ENCODE measurements at places on chromosomes 16 and 17. TPM values are rescaled to one million over a fixed set of nuclear protein-coding genes. Genes with fewer than 3 reads are reported as not detected.

DNA sequence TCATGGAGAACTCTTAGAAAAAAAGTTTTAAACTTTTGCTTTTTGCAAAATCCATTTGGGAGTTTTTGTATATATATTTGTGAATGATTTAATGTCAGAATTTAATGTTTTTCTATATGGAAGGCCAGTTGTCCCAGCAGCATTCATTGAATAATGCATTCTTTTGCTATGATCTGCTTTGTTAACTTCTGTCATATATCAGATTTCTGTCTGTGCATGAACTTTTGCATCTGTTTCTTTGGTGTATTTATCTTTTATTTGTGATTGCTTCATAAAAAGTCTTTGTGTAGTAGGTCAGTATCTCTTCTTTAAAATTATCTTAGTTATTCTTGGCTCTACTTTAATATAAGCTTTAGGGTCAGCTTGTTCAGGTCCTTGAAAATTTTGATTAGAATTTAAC lies 84.2 kb downstream of the MAP2K4 start:
- DNase-seq: no peak
- H3K4me3 ChIP-seq: no peak overlapping the region
- H3K27me3 ChIP-seq: no peaks in the 10 kb centered on the region
- peaks cover 6% of the 10 kb centered on the region for H3K36me3 ChIP-seq

The NLRC3 gene
- 51.5 TPM for total RNA-seq

The TPSAB1 gene
- not detected for total RNA-seq

GRCh38 chr17:27591986-27592385 lies 39.0 kb upstream of the LGALS9 start:
- no peaks in the 10 kb centered on the region for H3K27me3 ChIP-seq
- no peak overlapping the region for H3K4me3 ChIP-seq
- no peak for DNase-seq
- peaks cover 16% of the 10 kb centered on the region for H3K36me3 ChIP-seq
- no peaks in the 10 kb centered on the region for H3K4me1 ChIP-seq

DNA sequence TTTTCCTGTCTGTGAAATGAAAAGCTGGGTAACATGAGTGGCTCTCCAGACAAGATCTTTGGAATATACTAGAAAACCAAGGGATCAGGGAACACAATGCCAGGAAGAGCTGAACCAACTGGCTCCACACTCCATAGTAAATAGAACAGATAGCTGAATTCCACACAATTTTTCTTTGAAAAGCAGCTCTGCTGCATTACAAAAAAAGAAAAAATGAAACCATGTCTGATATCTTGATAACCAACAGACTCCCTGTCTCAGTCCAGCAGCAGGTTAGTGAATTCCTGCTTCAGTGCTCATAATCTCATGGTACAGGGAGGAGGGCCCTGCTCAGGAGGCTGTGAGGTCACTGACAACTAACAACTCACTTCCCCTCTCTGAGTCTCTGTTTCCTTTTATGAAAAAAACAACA lies 97.1 kb downstream of the CDH11 start:
- DNase-seq: no peak
- H3K4me3 ChIP-seq: no peak overlapping the region
- H3K27ac ChIP-seq: no peak overlapping the region

The PDILT gene
- not detected for total RNA-seq

DNA sequence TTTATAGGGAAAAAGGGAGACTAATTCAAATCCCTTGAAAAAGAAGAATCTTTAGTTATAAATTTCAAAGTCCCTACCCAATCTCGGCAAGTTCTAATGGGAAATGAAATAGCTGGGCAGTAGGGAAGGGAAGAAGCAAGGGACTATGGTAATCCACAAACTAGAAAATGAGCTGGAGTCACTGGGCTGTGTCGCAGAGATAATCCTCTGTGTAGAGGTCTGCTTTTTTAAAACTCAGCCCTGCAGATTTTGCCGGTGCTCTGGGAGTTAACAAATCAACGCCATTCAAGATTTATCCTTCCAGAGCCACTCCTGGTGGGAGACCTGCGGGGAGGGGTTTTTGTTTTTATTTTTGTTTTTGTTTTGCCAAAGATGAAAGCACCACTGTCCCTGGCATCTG lies 20.8 kb downstream of the SNX11 start:
- no peak overlapping the region for H3K27ac ChIP-seq
- H3K27me3 ChIP-seq: no peaks in the 10 kb centered on the region
- no peak for DNase-seq
- no peaks in the 10 kb centered on the region for H3K4me1 ChIP-seq

GRCh38 chr17:79011451-79012147 lies 2.0 kb upstream of the CANT1 start:
- H3K4me3 ChIP-seq: no peak overlapping the region
- H3K4me1 ChIP-seq: peaks cover 35% of the 10 kb centered on the region
- peaks cover 2% of the 10 kb centered on the region for H3K27me3 ChIP-seq
- peaks cover 7% of the 10 kb centered on the region for H3K36me3 ChIP-seq

DNA sequence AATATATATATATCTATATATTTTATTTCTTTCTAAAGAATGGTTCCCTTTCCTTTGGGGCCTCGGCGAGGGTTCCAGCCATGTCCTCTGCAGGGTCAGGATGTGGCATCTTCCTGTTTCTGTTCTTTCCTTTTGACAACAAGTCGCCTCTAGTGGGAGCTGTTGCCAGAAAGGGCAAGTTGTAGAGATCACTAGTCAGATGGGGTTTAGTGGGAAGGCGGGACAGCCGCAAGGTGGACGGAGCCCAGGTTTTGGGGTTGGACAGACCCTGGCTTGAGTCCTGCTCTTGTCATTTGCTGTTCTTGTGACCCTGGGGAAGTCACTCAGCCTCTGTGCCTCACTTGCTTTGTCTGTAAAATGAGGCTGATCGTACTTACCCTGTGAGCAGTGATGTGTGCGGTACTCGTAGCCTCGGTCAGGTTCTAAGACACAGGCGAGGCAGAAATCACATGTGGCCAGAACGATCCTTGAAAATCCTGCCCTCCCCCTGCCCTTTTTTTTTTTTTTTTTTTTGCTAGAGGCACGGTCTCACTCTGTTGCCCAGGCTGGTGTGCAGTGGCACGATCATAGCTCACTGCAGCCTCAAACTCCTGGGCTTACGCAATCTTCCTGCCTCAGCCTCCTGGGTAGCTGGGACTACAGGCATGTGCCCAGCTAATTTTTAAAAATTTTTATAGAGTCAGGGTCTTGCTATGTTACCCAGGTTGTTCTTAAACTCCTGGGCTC lies 80.1 kb downstream of the ABCC6 start:
- no peaks in the 10 kb centered on the region for H3K4me1 ChIP-seq
- peaks cover 62% of the 10 kb centered on the region for H3K36me3 ChIP-seq
- H3K4me3 ChIP-seq: no peak overlapping the region
- DNase-seq: no peak

GRCh38 chr16:72287649-72288048 lies 115.7 kb upstream of the PMFBP1 start:
- H3K27ac ChIP-seq: no peak overlapping the region
- no peaks in the 10 kb centered on the region for H3K4me1 ChIP-seq
- no peaks in the 10 kb centered on the region for H3K27me3 ChIP-seq
- no peak for DNase-seq

The SCRN2 gene
- 17.2 TPM for total RNA-seq

DNA sequence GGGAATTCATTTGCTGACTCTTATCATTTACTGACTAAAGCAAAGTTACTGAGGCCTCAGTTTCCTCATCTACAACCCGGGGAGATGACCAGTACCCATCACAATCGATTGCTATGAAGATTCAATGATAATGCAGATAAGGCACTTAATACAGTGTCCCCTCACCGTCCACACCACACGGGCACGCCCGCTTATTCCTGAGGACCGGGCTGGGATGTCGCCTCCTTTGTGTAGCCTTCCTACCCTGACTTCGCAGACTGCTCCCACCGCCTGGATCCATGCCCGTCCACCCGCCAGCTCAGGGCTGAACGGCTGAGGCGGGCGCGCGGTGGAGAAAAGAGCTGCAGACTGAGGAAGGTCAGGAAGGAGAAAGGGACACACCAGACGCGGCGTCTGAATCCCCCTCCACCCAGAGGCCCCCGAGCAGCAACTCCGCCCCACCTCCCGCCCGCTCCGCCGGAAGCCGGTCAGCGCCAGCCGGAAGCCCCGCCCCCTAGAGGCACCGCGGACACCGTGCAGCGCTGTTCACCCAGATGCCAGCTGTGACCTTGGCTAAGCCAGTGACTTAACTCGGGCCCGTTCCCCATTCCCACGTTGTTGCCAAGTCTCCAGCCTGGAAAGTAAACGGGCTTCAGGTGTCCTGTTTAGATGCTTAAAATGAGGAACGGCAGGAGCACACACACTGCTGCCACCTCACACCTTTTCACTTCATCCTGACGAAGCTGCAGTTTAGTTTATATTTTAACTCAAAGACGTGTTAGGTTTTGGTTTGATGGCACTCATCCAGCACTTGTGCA lies at the start of gene KRABD2:
Gene KRABD2, minus strand, starts transcription at position 434 of the 797 bp plus-strand sequence.
- peaks cover 43% of the 10 kb centered on the region for H3K4me1 ChIP-seq
- H3K36me3 ChIP-seq: peaks cover 51% of the 10 kb centered on the region
- H3K27ac ChIP-seq: peak within 1 kb of the TSS; percentile 55
- H3K4me3 ChIP-seq: peak within 1 kb of the TSS; percentile 98

- peak; percentile 41 for DNase-seq
- H3K36me3 ChIP-seq: peaks cover 97% of the 10 kb centered on the region
- H3K4me1 ChIP-seq: no peaks in the 10 kb centered on the region
- H3K4me3 ChIP-seq: no peak overlapping the region
- H3K27ac ChIP-seq: no peak overlapping the region
- H3K27me3 ChIP-seq: no peaks in the 10 kb centered on the region
Observed at GRCh38 chr16:84065536-84066132, 23.0 kb upstream of the SLC38A8 start.

The KRTAP2-2 gene
- total RNA-seq: not detected

The VASN gene
- total RNA-seq: 0.77 TPM

The MFAP4 gene
- total RNA-seq: not detected

DNA sequence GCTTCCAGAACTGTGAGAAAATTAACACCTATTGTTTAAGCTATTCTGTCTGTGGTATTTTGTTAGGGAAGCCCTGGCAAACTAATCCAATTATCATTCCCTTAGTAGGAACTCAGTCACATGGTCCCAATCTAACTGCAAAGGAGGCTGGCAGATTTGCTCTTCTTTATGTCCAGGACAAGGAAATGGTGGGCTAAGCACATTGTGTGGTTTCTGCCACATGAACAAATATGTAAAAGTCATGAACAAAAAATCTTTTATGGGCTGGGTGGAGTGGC lies 278.6 kb upstream of the RPL38 start:
- no peaks in the 10 kb centered on the region for H3K36me3 ChIP-seq
- no peak overlapping the region for H3K27ac ChIP-seq
- no peaks in the 10 kb centered on the region for H3K4me1 ChIP-seq
- H3K4me3 ChIP-seq: no peak overlapping the region
- no peaks in the 10 kb centered on the region for H3K27me3 ChIP-seq
- no peak for DNase-seq

DNA sequence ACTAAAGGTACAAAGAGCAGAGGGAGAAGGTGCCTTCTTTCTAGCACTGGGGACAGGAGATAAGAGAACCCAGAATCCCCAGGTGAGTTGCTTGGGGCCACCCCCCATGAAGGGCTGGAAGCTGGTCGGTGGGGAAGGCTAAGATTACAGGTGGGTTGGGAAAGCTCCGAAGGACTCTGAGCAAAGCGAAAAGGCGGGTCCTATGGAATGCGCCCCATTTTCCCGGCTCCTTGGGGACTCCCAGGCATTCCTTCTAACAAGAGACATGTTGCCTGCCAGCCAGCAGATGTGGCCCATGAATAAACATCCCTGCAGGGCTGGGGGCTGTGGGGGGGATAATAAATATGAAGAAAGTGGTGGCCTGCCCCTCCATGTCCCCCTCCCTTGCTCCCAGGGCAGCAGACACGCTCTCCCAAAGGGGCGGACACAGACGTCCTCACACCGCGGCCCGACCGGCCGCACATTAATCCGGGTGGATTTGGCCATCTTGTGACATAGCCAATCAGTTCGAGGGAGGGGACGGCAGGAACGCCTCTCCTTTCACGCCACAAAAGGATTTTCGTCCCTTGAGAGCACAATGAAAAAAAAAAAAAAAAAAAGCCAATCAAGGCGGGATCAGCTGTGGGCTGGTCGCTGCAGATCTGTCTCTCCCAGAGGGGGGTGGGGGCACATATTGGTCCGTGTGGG lies 98.5 kb downstream of the SOX9 start:
- no peak for DNase-seq
- peaks cover 17% of the 10 kb centered on the region for H3K27me3 ChIP-seq

The APOH gene
- not detected for total RNA-seq

The RUNDC3A gene
- total RNA-seq: not detected

DNA sequence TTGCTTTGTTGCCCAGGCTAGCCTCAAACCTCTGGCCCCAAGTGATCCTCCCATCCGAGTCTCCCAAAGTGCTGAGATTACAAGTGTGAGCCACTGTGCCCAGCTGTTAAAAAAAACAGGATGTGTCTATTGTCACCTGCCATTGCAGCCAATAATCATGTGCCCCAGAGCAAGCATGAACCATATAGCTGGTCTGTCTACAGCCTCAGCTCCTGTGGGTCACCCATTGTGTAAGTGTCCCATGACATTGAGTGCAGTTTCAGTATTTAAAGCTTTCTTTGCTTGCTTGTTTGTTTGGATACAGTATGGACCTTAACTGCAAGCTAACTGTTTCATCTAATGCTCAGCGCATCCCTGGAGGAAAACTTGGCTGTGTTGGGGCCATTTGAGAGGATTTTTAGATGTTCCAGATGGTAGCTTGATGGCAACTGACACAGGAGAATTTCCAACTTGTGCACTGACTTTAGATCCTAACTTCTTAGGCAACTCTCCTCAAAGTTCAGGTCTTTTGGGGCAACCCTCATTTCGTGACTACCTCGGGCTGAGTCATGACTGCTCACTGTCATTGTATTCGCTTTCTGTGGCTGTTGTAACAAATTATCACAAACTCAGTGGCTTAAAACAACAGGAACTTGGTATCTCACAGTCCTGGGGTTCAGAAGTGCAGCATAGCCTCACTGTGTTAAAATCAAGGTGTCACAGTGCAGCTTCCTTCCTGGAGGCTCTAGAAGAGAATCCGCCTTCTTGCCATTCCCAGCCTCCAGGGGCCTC lies 30.3 kb upstream of the ADORA2B start:
- no peak for DNase-seq
- no peaks in the 10 kb centered on the region for H3K4me1 ChIP-seq
- H3K27ac ChIP-seq: no peak overlapping the region
- H3K36me3 ChIP-seq: no peaks in the 10 kb centered on the region
- H3K27me3 ChIP-seq: peaks cover 6% of the 10 kb centered on the region
- H3K4me3 ChIP-seq: no peak overlapping the region

The ARL6IP1 gene
- 109 TPM for total RNA-seq

The P3H4 gene
- 2.3 TPM for total RNA-seq

- H3K4me3 ChIP-seq: peak overlapping the region; percentile 90
- H3K27ac ChIP-seq: peak overlapping the region; percentile 99
- DNase-seq: no peak
- peaks cover 39% of the 10 kb centered on the region for H3K4me1 ChIP-seq
- H3K36me3 ChIP-seq: peaks cover 37% of the 10 kb centered on the region
Observed at GRCh38 chr17:51258756-51259563, 889 bp downstream of the MBTD1 start.

The ZNF598 gene
- 43.6 TPM for total RNA-seq

DNA sequence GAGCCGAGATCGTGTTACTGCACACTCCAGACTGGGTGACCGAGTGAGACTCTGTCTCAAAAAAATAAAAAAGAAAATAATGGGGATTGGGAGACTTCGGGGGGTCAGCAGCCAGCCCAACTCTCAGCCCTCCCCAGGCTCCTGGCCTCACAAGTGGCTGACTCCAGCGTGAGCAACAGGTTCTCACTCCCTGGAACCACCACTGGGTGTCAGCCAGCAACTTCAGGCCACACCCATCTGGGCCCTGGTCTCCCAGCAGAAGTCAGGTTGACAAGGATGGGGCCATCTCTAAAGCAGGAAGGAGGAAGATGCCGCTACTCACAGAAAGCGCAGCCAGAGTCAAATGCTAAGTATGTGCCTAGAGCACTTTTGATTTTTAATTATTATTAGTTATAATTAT lies 139.4 kb downstream of the C16orf78 start:
- no peak overlapping the region for H3K27ac ChIP-seq
- DNase-seq: no peak
- no peak overlapping the region for H3K4me3 ChIP-seq
- H3K27me3 ChIP-seq: no peaks in the 10 kb centered on the region
- H3K4me1 ChIP-seq: no peaks in the 10 kb centered on the region

The C17orf113 gene
- total RNA-seq: 0.55 TPM

Data from CD4-positive, alpha-beta T cell (primary cell).